A549 treated with RU486 at 1 μM for 4 hours (cell line): ENCODE measurements at places on chromosomes 11 and 22. TPM values are rescaled to one million over a fixed set of nuclear protein-coding genes. Genes with fewer than 3 reads are reported as not detected.

PATE1 gene
- not detected in 5 replicates for total RNA-seq

ENTHD1 gene
- total RNA-seq: not detected in 5 replicates

SCO2 gene
- 4.4 to 8.2 TPM (median 6.7 TPM) in 5 replicates for total RNA-seq

TSGA10IP gene
- total RNA-seq: not detected in 5 replicates

TRAPPC4 gene
- total RNA-seq: 57.4 to 67.3 TPM (median 60.5 TPM) in 5 replicates

TMEM121B gene
- 0.09 to 0.20 TPM (median 0.18 TPM) in 5 replicates for total RNA-seq

MAJIN gene
- total RNA-seq: not detected in 5 replicates

CCS gene
- 24.8 to 30.2 TPM (median 26.8 TPM) in 5 replicates for total RNA-seq

DGCR6L gene
- 29.0 to 45.2 TPM (median 42.3 TPM) in 5 replicates for total RNA-seq

LRRC74B gene
- not detected in 5 replicates for total RNA-seq

F2 gene
- 2.0 to 3.4 TPM (median 2.2 TPM) in 5 replicates for total RNA-seq

SSTR3 gene
- not detected in 5 replicates for total RNA-seq

KCNK7 gene
- 0.21 to 1.4 TPM (median 0.57 TPM) in 5 replicates for total RNA-seq

DUSP18 gene
- 2.5 to 5.0 TPM (median 4.7 TPM) in 5 replicates for total RNA-seq

GGTLC3 gene
- not detected in 5 replicates for total RNA-seq

NOX4 gene
- not detected in 5 replicates for total RNA-seq

AHNAK gene
- 186 to 202 TPM (median 195 TPM) in 5 replicates for total RNA-seq

RBMXL2 gene
- not detected in 5 replicates for total RNA-seq
